ENCODE measurements at places on chromosomes 2 and 18. TPM values are rescaled to one million over a fixed set of nuclear protein-coding genes. Genes with fewer than 3 reads are reported as not detected.

The CDCA7 gene
- total RNA-seq: 115 TPM

The KLHL41 gene
- not detected for total RNA-seq

DNA sequence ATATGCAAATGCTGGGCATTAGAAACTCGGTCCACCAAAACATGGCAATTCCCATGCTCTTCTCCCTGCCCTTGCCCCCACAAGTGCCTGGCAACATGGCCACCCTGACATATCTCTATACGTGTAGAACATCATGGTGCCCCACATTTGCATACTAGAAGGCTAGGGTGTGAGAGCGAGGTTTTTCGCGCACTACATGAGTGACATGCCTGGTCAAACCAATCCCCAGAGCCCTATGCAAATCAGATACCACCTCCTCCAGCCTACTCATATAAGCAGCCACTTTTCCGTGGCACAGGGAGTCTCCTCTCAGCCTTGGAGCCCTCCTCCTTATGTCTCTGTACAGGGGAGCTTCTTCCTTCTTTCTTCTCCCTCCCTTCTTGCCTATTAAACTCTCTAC, 296.1 kb upstream of the GULP1 start:
- DNase-seq: no peak

DNA sequence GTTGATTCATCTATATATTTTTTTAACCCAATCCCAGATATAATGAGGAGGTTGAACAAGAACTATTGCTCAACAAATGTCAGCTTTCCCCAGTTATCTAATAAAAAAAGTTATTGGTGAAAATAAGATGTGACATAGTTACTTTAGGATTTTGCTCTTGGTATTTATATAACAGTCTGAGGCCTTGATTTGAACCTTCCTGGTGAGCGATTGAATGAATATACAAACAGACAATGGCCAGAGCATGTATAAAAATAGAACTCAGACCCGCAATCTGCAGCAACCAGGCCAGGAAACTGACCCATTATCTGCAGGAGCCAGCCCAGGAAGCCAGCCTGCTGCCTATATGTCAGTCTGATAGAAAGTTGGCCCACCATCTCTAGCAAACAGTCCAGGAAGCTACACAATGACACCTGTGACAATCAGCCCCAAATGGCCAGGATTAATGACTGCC, 81.6 kb downstream of the HS6ST1 start:
- DNase-seq: no peak

GRCh38 chr18:61765097-61765496, 127.7 kb downstream of the RNF152 start:
- DNase-seq: no peak

GRCh38 chr2:66721776-66722175, 286.9 kb downstream of the MEIS1 start:
- DNase-seq: no peak

DNA sequence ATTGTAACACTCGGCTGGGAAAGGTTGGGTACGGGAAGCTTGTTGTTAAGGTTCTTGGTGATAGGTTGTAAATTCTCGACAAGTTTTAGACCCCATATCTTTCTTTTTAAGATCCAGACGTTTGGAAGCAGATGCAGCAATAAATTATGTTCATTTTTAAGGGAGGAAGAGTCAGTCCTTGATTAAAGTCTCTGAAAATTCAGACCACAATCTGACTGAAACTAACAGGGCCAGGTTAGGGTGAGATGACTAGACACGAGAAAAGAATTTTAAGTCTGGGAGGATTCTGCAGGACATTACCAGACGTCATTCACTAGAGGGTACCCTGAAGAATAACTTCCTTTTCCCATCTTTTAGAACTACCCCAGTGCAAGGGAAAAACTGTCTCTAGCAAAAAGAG, 16.1 kb downstream of the WIPF1 start:
- no peak for DNase-seq

DNA sequence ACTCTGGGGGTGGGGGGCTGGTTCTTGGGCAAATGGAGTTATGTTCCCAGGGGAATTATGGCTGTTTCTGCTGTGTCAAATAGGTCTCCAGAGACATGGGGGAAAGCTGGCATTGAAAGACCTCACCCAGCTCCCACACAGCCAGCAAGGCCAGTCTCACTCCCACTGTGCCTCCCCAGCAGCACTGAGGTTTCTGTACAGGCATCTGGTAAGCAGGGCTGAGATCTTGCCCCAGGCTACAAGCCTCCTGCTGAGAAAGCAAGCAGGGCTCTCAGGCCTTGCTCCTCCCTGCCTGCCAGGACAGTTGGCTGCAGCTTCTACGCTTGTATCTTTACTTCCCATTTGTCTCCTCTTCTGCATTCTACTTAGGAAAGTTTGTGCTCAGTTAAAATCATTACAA, 50.5 kb upstream of the FHOD3 start:
- no peak for DNase-seq

DNA sequence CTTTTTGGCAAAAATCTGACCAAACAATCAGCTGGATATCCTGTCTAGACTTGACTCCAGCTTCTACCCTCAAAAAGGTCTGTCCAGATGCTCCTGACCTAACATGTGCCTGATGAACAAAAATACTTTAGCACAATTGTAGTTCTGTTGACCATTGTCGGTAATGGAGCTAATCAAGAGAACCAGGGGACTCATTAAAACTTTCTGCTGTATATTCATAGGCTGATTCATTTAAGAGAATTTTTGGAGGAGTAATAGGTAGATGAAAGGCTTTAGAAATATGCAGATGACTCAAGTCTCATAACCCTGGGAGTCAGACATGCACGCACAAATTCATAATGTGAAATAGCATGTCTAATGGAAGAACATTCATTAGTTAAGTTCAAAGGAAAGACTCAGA, 514.2 kb downstream of the TXNL1 start:
- DNase-seq: no peak

GRCh38 chr2:240886023-240886565, 9.9 kb downstream of the MAB21L4 start:
- no peak for DNase-seq

DNA sequence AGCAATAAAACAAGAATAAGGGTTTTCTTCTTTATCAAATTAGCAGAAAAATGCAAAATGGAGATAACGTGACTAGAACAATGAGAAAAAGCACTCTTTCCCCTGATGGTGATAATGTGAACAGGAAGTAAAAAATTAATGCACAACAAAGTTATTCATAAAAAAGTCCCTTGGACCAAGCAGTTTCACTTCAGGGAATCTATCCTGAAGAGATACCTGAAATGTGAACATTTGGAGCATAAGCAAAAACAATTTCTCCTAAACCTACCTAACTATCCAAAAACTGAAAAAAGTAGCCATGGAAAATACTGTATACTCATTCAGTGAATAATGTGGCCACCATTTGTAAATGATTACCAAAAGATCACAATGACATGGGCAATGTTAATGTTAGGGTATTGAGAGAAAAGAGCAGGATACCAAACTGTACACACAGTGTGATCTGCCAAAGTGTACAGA, 48.7 kb downstream of the TRIP12 start:
- DNase-seq: no peak
